NCI-H1105 treated with DMSO at 0.1 percent for 48 hours (cell line): ENCODE measurements at places on chromosomes 11 and 22.

DNA sequence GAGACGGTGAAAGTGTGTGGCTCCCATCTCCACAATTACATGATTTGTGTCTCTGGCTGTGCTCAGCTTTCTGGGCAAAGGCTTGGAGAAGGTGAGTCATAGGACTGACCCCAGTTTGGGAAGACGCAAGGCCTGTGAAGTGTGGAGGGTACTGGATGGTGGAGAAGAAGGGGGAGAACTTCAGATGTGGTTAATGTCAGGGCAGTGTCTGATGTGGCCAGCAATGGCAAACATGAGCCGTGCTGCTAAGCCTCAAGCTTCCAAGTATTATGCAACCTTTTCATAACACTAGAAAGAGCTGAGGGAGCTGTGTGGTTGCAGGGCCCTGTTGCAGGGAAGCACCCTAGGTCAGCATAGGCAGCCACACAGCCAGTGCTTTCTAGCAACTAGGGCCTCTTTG lies 110.9 kb downstream of the NTM start:
- no peak for DNase-seq

DNA sequence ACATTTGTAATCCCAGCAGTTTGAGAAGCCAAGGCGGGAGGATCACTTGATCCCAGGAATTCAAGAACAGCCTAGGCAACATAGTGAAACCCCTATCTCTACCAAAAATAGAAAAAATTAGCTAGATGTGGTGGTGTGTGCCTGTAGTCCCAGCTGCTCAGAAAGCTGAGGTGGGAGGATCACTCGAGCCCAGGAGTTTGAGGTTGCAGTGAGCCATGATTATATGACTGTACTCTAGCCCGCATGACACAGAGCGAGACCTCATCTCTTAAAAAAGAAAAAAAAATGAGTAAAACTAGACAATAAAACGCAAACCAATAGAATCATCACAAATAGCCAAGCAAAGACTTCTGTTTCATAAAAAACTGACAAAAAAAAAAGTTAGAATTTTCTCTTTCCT lies 21.8 kb downstream of the NUCB2 start:
- DNase-seq: no peak

DNA sequence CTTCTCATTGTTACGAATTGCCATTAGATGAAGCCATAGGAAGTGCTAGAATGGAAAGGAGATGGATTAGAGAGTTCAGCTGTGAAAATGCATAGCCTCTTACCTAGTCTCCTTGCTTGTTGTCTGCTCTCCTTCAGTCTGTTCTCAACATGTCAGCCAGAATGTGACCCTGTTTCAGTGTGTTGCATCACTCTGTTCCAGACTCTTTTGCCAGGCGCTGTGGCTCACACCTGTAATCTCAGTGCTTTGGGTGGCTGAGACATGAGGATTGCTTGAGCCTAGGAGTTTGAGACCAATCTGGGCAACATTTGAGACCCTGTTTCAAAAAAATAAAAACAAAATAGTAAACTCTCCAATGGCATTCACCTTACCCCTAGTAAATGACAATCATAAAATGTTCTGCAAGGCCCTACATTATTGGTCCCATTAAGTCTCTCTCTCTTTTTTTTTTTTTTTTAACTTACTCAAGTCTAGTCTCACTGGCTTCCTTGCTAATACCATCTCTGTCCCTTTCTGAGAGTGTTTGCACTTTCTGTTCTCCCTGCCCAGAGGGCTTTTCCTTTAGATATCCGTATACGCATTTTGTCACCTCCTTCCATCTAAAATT lies 39.4 kb downstream of the CYP2R1 start:
- DNase-seq: no peak

GRCh38 chr11:103367650-103368049 lies 258.4 kb downstream of the DYNC2H1 start:
- no peak for DNase-seq

- no peak for DNase-seq
These were observed 425.8 kb upstream of the B3GAT1 start for GRCh38 chr11:134837887-134838232.

DNA sequence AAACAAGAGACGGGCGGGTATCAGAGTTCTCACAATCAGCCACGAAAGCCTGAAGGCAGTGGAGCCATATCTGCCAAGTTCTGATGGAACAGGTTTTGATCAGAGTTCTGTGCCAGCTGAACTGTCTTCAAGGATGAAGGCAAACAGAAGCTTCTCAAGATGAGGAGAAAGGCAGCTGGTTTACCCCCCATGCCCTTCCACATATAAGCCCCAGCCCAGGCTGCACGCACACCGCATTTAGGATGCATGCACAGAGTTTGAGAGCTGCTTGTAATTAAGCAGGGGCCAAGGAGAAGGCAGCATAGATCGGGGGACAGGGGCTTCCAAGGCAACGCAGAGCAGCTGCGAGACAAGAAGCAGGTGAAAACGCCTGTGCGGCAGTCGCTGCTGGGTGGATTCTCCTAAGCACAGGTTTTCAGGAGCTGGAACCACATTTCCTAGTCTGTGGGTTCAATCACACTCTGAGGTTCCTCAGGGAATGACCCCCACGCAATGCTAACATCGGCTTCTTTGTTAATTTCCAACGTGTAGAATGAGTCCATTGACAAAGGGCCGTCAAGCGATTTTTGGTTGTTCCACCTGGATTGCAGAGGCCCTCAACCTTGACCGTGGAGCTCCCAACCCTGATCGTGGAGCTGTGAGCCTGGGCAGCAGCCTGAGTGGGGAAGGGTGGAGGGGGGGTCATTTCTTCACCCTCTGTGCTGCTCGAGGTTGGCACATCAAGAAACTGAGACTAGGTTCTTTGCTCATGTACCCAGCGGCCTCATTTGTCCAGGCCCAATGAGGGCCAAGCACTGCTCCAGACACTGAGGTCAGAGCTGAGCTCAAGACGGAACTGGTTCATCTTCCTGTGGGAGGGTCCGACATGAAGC lies 81.7 kb upstream of the SHISAL1 start:
- DNase-seq: no peak

- DNase-seq: no peak
These were observed 48.9 kb downstream of the IGSF9B start for GRCh38 chr11:133907841-133908241.

GRCh38 chr11:93861808-93862207 lies 11.4 kb upstream of the VSTM5 start:
- DNase-seq: no peak

GRCh38 chr22:49810363-49811019 lies 17.2 kb downstream of the BRD1 start:
- DNase-seq: no peak

GRCh38 chr11:109677231-109677630 lies 255.2 kb downstream of the C11orf87 start:
- DNase-seq: no peak

GRCh38 chr11:107707215-107707671 lies 4.6 kb downstream of the SLN start:
- DNase-seq: no peak

GRCh38 chr22:49613511-49614270 lies 214.0 kb downstream of the BRD1 start:
- DNase-seq: no peak

DNA sequence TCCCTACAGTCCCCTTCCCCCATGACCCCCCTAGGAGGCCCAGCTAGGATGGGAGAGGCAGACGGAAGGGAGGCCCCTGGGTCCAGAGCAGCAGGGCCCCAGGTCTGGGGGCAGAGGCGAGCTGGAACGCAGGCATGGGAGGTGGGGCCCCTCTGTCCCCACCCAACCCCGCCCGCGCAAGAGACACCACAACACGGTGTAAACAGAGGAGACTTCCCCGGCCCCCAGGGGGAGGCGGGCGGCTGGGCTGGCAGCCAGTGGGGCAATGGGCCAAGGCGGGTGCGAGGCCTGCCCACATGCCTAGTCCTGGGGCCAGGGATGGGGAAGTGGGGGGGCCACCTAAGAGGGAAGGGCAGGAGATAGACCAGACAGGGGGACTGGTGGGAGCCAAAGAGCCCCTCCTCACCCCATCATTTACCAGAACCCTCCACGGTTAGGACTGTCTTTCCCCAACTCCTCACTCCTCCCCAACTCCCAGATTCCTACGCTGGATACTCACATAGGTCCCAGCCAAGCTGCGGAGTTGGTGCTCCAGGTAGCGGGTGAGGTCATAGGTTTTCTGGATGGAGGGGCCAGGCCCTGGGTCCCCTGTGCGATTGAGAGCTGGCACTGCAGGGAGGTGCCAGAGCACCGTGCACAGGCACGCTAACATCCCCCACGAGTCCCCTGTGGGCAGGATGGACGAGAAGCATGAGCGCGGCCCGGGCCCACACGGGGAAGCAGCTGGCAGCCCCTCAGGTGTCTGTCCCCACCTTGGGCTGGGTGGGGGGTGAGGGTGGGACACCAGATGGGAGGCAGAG lies 6.2 kb downstream of the CLCF1 start:
- DNase-seq: no peak

DNA sequence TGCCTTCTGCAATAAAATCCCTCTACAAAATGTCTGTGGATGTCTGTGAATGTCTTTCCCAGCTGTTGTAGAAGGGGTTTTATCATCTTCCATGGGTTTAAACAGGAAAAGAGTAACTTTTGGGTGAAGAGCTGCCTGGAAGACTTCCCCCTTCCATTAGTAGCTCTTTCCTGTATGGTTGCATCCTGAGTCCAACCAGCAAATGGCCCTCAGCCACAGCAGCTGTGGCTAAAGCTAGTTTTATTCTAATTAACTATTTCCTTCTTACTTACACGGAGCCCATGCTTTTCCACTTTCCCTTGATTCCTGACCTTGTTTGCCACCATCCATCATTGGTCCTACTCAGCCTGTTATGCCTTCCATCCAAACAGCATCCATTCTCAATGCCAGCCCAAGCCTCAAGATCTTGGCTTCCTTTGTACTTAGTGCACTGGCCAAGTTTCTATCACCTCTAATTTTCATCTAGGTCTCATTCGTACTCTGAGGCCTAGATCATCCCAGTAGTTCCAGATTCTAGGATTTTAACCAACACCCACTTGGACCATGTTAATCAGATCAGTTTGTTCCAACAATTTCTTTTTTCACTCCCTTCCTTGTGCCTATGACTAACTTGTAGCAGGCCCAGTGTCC lies 41.5 kb upstream of the CADM1 start:
- DNase-seq: no peak

DNA sequence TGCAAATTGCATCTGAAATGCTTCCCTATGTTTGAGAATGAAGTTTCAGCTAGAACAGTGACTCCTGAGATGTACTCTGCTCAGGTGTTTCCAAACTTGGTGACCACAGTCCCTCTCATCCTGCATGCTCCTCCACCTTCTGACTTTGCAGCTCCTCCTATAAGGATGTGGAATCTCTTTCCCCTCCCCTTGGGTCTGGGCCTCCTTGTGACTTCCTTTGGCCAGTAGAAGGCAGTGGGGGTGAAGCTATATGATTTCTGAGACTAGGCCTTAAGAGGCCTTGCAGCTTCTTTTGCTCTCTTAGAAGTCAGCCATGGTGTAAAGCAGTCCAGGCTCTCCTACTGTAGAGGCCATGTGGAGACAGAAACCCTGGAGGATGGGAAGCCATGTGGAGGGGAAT lies 50.7 kb downstream of the CSF2RB start:
- no peak for DNase-seq

- DNase-seq: no peak
These were observed 202.1 kb downstream of the TTC28 start for GRCh38 chr22:28477556-28477955.

DNA sequence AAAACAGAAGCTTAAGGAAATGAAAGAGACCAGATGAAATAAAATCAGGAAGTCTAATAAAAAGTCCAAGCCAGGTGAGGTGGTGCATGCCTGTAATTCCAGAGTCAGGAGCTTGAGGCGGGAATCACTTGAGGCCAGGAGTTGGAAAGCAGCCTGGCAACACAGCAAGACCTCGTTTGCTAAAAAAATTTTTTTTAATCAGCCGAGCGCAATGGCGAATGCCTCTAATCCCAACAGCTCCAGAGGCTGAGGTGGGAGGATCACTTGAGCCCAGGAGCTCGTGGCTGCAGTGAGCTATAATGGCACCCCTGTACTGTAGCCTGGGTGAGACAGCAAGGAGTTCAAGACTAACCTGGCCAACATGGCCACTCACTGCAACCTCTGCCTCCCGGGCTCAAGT lies 8.0 kb downstream of the RAB6A start:
- DNase-seq: no peak

GRCh38 chr22:21657020-21657359 lies 8.8 kb upstream of the PPIL2 start:
- no peak for DNase-seq

- no peak for DNase-seq
These were observed 2.3 kb downstream of the PICALM start for GRCh38 chr11:86066657-86067008.

DNA sequence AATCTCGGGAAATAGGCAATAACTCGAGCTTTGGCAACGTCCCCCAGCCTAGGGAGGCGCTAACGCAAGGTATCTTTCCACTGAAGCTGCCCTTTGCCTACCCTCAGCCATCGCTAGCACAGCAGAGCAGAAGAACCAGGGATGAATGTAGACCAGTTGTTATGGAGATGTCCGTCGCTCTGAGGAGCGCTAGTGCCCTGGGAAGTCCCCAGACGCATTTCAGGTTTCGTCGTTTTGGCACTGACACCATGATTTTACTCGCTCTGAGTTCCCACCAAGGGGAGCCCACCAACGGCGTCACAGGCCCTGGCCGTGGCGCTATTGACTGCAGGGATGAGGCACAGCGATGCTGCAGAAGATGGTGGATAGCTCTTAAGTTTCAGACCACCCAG lies 22.7 kb upstream of the BDNF start:
- DNase-seq: no peak

DNA sequence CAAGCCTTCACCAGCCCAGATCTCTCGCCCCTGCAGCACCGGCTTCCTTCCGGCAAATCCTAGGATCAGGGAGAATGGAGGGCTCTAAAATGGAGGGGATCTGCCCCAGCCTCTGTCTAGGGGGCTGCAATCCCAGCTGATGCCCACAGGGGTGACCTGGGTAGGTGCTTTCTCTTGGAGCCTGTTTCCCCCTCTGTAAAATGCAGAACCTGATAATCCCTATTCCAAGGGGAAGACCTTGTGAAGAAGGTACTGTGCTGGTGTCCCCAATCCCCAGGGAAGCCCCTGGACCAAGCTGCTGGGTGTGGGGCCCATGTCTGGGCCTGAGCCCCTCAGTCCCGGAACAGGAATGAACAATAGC lies 2.8 kb downstream of the EMID1 start:
- DNase-seq: no peak

DNA sequence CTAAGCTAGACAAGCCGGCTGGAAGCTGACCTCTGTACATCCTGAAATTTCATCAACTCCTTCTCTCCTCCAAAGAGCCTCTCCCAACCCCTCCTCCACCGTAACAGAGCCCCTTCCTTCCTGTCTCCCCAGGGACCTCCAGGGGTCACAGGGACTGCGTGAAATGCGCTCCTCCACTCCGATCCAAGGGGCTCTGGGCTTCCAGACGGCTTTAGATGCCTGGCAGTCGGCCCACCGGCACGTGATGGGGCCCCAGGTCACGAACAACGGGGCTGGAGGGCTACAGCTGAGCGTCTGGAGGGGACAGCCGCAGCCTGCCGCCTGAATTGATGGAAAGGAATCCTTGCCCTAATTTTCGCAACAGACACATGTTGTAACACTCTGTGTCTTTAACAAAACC lies 264.1 kb downstream of the MN1 start:
- DNase-seq: no peak

DNA sequence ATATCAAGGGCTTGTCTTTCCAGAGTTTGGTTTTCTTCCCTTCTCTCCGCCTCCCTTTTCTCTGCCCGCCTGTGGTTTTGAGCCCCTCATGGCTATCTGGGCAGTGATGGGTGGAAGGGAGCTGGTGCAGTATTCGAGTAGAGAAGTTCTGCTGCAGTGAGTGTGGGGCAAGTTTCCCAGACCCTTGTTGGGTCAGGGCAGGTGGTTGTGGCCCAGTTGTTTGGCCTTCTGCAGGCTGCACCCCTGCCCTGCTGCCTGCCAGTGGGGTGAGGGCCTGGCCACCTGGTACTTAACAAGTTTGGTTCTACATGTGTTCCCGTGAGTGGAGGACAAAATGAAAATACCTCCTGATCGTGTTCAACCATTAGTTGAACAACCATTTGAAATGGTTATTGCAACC lies 65.2 kb downstream of the PTPRJ start:
- DNase-seq: no peak
